ENCODE measurements at places on chromosomes 3 and 15.
A peak's percentile ranks its signal among the peaks of the same experiment; 100 is the strongest.

DNA sequence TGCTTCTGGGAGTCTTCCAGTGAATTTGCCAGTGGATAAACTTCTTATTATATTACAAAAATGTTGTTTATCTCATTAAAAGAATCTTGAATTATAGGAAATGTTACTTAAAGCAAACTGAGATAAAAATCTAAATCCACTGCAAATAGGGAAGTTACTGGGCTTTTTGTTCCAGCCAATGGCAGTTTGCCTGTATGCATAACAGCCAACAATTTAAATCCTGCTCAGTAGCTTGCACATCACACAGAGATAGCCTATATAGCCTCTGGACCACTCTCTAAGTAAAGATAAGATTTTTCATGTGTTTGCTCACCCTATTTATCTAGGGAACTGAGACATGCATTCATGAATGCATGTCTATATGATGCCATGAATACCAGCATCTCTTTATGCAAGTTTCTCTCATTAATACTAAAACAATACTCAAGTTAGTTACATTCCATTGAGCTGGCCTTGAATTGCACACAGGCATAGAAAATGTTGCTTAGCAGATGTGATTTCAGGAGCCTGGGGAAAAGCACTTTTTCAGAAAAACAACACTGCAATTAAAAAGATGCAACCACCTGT lies 92.1 kb upstream of the GPR149 start:
- no peak for DNase-seq

- DNase-seq: no peak
These were observed 15.6 kb upstream of the RAF1 start for GRCh38 chr3:12679468-12679867.

- no peak for DNase-seq
These were observed 76.2 kb downstream of the USP13 start for GRCh38 chr3:179729086-179729485.

DNA sequence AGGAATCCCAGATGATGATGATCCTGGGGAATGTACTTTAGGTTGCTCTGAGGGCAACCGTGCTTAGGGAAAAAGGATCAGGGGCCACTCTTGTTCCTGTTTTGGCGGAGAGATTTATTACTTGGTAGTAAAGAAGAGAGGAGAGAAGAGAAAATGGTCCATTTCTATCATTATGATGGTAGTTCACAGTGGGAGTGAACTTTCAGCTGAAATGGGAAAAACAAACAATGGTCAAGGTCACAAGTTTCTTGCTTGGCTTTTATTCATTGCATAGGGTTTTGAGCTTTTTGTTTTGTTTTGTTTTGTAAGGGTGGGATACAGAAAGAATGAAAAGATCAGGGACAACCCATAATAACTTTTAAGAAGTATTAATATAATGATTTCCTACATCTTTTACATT lies 7.7 kb upstream of the UMPS start:
- DNase-seq: no peak

DNA sequence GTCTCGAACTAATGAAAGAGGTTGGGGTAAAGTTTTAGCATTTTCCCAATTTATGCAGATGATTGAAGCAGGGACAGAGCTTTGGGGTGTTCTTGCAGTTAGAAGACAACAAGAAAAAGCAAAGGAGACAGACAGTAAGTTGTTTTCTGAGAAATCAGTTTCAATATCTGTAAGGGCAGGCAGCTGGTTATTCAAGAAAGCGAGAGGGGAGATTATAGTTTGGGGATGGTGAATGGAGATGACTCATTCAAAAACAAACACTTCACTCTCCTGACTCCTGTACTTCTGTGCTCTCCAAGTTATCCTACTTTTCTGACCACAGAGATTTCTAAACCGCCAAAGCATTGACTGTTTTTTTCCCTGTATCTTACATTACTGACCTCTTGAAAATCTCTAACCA lies 352.0 kb downstream of the GAP43 start:
- no peak for DNase-seq

DNA sequence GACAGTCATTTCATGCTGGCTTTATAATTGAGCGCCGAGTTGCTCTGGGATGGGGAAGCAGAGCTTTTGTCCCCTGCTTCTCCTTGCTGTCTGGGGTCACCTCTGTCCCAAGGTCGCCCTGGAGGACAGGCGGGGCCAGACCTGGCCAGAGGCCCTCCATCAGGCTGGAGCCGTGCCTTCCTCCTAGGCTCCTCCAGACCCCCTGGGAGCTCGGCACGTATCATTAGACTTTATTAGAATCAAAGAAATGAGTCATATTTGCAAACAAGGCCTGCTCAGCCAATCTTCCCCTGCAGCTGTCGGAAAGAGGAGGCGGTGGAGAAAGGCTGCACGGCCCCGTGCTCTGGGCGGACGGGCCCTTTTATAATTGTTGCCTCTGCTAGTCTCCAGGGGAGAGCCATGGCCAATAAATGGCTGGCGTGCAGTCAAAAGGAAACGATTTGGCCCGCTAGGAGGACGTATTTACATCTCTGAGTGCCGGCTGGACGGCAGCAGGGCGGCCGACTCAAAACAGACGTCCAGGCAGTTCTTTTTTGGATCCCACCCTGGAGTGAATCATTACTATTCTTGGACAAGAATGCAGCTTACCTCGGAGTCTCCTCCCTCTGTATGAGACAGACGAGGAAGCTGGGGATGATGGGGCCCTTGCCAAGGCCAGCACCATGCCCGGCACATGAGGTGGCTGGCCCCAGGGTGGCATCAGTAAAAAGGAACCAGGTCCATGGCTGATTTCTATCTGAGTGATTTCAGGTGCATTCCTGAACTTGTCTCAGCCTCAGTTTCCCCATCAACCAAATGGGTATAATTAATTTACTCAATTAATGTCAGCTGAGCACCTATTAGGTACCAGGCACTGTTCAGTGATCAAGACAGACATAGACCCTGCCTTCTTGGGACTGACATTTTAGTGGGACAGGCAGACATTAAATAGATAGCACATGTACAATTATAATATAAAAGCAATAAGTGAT lies 50.6 kb downstream of the SLC6A6 start:
- DNase-seq: no peak

DNA sequence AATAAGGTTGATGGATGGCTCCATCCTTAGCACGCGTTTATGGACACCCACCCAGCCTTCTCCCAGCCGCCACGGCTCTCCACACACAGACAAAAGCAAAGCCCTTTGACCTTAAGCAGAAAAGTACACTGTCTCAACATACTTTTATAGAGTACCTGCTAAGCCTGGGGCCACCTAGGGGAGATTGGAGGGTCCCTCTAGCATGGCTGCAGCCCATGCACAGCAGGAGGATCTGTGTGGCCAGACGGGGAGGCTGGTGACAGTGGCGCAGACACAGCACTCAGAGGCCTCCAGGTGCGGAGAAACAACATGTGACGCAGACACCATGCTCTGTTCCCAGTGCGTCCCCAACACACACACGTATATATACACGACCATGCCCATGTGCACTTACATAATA lies 174.9 kb downstream of the XXYLT1 start:
- no peak for DNase-seq

DNA sequence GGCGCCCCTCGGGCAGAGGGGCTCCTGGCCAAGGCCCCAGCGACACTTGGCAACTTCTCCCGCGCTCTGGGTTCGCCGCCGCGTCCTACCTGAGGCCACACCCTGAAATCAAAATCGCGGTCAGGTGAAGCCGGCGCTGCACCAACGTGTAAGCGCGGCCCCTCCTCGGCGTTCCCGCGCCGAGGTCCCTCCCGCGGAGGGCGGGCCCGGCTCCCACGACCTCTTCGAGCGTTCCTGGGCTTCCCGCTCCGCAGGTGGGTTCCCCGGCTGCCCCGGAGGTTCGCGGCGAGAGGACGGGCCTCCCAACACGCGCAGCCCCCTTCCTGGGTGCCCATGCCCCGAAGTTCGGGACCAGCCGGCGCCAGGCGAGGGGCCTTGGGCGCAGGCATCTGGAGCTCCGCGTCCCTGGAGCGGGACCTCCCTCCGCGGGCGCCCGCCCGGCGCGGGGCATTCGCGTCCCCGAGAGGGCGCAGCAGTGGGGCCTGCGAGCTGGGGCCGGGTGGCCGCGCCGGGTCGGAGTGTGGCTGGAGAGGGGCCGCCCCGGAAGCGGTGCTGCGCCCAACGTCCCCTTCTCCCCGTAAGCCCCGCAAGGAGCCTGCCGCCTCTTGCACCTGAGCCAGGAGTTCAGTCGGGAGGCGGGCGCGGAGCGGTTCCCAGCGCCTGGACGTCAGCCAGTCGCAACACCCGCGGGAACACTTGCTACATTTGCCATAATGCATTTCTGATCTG lies 13.7 kb downstream of the PAK6 start:
- DNase-seq: peak; percentile 69

GRCh38 chr3:146493761-146494160 lies 24.4 kb upstream of the PLSCR2 start:
- no peak for DNase-seq

- no peak for DNase-seq
These were observed 33.9 kb upstream of the KIF23 start for GRCh38 chr15:69380100-69380725.

GRCh38 chr3:62703451-62704167 lies 171.6 kb downstream of the CADPS start:
- no peak for DNase-seq

GRCh38 chr3:120853416-120853815 lies 54.6 kb upstream of the STXBP5L start:
- no peak for DNase-seq

GRCh38 chr3:120088622-120089021 lies 5.6 kb downstream of the GSK3B start:
- no peak for DNase-seq

DNA sequence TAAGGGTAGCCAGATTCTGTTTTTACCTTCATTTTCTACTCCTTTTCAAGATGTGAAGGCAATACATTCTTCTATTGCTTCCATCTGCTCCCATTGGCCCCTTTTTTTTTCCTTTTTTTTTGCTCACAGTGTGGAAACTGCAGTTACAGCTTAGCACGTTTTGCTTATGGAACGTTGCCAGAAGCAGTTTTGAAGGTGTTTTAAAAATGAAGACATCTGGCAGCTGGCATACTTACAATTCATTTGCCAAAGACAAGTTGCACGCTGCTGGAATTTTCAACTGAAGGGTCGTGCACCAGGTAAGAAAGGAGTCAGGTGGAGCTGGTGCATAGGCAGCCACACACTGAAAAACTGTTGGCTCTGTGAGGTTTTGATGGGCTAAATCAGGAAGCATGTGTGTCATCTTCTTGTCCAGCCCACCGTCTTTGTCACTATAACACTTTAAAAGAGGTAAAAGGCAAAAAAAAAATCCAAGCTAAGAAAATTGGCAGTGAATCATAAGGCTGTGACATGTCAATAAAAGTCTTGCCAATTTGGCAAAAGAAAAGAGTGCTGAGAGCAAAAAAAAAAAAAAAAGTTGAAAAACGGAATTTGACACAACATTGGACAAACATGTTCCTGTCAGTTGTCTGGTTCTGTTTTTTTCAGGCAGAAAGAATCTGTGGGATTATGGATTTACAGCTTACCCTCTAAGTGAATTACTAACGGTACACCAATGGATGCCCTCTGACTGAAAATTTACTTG lies 225.4 kb upstream of the SOX2 start:
- DNase-seq: no peak

DNA sequence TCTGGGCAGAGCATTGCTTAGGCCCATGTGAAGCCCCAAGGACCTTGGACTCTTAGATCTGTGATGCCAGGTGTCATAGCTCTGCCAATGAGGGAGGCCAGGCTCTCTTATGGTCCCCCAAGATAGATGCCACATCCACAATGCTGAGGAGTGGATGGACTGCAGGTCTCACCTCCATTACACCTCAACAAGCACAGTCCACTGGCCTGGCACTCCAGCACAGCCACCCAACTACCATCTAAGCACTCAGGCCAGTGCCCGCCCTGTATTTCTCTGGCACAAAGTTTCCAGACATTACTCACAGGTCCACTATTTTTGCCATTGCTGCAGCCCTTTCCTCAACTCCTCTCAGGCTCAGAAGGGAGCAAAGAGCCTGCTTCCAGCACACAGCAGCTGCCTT lies 613.5 kb upstream of the EPHA6 start:
- DNase-seq: no peak

GRCh38 chr3:81463781-81464180 lies 297.7 kb downstream of the GBE1 start:
- no peak for DNase-seq

DNA sequence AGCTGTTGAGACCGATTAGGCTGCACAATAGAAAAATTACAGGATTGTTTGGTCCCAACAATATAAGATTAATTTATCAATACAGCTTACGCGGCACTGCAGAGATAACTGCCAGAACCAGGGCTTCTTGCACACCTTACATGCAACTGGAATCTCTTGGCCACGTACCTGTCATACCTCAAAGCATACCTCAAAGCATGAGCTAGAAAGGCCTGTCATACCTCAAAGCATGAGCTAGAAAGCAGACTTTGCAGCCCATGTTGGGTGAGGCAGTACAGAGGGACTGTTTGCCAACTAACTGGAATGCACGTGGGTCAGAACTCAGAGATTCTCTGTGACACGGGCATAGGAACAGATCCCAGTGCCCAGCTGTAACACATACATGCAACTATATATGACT lies 34.7 kb downstream of the NTRK3 start:
- no peak for DNase-seq

DNA sequence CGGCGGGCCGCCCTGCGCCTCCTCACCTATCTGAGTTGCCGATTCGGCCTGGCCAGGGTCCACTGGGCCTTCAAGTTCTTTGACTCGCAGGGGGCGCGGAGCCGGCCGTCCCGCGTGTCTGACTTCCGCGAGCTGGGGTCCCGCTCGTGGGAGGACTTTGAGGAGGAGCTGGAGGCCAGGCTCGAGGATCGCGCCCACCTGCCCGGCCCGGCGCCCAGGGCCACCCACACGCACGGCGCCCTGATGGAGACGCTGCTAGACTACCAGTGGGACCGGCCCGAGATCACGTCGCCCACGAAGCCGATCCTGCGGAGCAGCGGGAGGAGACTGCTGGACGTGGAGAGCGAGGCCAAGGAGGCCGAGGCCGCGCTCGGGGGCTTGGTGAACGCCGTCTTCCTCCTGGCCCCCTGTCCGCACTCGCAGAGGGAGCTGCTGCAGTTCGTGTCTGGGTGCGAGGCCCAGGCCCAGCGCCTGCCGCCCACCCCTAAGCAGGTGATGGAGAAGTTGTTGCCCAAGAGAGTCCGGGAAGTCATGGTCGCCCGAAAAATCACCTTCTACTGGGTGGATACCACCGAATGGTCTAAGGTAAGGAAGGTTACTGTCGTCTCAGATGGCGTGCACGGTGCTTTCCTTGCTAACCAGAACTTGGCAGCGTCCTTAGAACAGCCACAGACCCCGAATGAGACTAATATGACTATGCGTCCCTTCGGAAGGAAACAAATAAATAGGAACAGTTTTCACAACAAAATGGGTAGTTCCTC lies 567 bp downstream of the TICRR start:
- DNase-seq: no peak

DNA sequence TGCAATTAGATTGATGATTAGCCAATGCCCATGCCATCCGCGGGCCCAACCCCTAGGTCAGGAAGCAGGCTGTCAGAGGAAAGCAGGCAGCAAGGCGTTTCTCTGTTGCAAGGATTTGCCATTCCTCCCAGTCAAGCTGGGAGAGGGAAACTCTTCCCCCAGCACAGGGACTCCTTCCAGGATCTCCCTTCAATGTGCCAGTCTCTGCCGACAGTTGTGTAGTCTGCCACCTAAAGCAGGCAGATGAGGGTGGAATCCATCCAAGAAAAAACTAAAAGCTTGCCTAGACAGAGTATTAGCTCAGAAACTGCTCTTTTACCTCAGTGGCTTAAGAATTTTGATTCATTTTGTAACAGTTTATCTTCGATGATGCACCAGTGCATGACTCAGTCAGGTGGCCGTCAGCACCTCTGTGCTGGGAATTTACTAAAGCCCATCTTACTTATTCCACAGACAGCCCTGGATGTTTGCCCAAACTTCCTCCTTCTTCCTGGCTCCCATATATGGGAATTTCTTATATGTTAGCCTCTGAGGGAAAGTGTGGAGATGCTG lies 501.5 kb upstream of the THBS1 start:
- DNase-seq: no peak
